Stimulated activated effector memory CD8-positive, alpha-beta T cell treated with anti-CD3 and anti-CD28 coated beads, Interleukin-12 subunit alpha, Interleukin-12 subunit beta, amount 100 ng/mL, for 72 hours (primary cell): ENCODE measurements at places on chromosomes 16 and 17.

GRCh38 chr16:1537763-1538289, 4.4 kb downstream of the TMEM204 start:
- DNase-seq, result no peak

GRCh38 chr17:46193151-46193625, at the start of gene KANSL1:
KANSL1 (minus strand) TSS chr17:46193429; CDS start chr17:46172143, 21,286 bp downstream.
- no peak for DNase-seq

DNA sequence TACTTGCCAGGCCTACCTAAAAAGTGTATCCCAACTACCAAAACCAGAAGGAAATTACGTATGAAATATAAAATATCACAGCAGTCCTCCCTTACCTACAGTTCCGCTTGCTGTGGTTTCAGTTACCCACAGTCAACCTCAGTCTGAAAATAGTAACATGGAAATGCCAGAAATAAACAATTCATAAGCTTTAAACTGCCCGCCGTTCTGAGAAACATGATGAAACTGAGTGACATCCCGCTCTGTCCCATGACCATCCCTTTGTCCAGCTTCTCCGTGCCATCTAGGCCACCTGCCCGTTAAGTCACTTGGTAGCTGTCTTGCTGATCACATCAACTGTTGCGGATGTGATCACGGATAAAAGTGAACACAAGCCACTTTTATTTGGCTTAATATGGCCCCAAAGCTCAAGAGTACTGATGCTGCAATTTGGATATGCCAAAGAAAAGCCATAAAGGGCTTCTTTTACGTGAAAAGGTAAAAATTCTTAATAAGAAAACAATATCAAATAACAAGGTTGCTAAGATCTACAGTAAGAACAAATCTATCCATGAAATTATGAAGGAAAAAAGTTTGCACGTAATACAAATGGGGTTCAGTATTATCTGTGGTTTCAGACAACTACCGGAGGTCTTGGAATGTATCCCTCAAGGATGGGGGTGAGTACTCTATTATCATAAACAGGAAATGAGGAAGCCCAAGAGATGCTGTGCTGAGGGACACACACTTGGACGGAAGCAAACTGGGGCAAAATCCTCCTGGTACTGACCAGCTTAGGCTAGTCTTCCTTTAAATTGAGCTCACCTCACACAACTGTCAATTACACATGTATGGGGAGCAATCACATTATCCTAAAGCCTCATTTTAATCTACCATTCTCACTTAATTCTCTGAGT, 8.2 kb downstream of the USP22 start:
- DNase-seq, result no peak

DNA sequence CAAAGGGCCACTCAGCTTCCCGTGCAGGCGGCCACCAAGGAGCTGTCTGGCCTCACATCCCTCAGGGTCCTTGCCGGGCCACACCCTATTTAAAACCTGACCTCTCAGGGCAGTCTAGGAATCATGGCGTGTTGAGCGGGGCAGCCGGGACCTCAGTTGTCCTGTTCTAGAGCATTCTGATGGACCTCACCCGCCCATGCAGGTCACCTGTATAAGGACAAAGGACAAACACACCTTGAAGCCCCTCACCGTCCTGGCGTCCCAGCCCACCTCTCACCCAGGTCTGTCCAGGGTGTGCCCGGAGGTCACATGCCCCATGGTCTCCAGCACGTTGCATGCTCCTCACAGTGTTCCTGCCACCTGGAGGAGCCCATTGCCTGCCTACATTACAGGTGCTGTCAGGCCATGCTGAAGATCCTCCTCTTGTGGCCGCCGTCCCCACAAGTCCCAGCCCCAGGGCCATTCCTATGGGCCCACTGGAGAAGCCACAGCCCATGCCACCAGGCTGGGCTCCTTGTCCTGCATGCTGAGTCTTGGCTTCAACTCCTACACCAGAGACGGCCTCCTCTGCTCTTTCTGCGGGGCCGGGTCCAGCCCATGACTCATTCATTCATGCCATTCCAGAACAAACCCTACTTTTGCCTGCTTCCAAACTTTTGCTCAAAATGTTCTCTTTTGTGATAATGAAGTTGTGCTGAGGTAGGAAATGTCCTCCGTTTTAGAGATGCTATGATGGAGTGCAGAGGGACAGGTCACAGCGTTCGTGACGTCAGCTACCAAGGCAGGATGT, 46.3 kb downstream of the PEMT start:
- no peak for DNase-seq

DNA sequence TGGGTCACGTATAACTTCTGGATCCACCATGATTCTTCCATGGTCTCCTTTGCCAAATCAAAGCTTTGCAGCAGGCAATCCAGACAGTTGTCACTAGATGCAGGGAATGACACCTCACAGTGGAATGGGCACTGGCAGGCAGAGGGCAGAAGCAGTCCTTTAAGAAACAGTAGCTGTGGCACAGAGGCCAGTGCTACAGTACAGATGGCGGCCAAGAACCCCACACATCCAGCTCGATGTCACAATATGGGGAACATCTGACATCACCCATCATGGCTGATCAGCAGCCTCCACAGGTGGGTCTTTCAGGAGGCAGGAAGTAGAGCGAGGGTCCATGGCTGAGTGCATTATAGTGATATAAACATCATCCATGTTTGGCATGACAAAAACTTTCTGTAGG, 18.8 kb upstream of the ERN1 start:
- no peak for DNase-seq

GRCh38 chr17:13616031-13616430, 14.3 kb upstream of the HS3ST3A1 start:
- DNase-seq, result no peak

GRCh38 chr17:59542960-59543635, 22.3 kb upstream of the DHX40 start:
- no peak for DNase-seq

DNA sequence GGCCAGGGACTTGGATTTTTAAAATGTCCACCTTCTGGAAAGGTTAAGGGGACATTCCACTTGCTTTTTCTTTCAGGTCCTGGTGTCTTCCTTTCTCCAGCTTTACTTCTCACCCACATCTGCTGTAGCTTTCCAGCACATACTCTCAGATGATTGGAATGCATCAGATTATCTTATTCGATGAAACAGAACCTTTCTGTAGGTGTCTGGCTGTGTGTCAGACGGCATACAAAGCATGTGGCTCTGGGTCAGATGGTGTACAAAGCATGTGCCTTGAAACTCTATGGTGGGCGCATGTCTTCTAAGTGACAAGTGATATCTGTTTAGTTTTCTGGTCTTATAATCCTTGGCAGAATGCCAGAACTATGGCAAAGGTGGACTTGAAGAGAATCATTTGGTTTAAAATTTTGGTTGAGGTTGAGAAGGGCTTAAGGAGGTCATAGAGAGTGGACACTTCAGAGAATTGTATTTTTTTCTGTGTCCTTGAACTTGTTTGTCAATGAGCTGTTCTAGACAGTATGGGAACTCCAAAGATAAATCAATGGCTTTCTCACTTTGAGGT, 125.3 kb downstream of the FTO start:
- no peak for DNase-seq

DNA sequence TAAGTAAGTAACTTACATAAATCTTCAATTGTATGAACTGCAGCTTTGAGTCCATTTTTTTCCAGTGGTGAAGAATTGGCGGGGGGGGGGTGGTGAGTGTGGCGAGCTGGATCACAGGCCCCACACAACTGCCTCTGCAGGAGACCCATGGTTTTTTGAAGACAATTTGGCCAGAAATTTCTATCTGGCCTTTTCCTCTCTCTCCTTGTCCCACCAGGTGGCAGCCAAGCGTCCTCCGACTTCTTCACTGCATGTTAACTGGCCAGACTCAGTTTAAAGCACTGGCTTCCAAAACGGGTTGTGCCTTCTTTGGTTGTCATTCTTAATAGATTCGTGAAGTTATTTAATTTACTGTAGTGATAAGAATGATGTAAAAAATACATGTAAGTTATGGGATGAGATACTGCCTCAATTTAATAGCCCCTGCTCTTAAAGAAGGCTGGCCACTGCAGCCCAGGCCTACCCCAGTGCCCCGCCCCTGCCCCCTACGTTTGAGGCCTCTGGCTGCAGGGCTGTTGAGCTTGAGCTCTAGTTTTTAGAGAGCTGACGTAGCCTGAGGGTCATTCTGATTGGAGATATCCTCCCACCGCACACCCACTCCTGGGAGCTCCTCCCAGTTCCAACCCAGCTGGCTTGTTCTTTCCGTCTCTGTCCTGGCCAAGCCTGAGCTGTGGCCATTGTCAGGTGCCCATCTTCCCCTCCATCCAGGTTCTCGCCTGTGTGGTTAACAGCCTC, 36.4 kb downstream of the AKAP1 start:
- DNase-seq, result no peak

GRCh38 chr16:74099530-74099929, 197.1 kb upstream of the PSMD7 start:
- no peak for DNase-seq

DNA sequence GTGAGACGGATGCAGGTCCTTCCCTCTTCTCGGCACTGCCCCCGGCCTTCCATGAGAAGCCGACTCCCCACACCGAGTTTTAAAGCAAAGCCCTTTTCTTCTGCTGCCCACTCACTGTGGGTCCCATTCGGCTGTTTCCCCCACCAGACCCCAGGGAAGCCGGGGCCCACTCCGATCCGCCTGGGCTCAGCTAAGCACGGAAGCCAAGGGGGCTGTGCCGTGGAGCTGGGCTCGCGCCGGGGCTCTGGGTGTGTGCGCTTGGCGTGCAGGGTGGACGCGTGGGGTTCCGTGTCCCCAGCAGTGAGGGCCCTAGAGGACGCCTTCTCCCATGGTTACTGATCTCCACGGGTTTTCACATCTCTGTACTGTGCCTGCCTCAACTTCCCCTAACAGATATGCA, 68.5 kb downstream of the KLHDC4 start:
- no peak for DNase-seq

DNA sequence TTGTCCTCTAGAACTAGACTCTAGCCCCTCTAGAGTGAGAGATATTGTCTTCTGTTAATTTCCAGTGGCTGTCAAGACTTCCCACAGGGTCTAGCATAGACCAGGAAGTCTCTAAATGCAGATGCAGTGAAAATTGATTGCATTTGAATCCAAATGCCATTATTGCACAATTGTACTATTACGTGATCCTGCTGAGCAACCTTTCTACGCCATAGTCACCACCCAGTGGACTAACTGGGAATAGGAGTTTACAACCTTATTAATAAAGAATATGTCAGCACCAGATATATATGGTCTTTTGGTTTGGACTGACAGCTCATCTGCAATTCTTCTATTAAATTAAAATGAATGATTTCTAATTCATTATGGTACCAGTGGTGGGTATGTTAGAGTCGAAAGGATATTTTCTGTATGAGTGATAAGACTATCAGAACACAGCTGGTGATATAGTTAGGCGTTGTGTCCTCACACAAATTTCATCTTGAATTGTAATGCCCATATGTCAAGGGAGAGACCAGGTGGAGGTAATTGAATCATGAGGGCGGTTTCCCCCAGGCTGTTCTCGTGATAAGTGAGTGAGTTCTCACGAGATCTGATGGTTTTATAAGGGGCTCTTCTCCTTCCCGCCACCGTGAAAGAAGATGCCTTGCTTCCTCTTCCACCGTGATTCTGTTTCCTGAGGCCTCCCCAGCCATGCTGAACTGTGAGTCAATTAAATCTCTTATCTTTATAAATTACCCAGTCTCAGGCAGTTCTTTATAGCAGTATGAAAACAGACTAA, 138.9 kb upstream of the CA10 start:
- no peak for DNase-seq

GRCh38 chr17:28807925-28808634, 34.5 kb downstream of the FAM222B start:
- no peak for DNase-seq

GRCh38 chr16:9219813-9220212, 128.4 kb downstream of the HAPSTR1 start:
- no peak for DNase-seq

DNA sequence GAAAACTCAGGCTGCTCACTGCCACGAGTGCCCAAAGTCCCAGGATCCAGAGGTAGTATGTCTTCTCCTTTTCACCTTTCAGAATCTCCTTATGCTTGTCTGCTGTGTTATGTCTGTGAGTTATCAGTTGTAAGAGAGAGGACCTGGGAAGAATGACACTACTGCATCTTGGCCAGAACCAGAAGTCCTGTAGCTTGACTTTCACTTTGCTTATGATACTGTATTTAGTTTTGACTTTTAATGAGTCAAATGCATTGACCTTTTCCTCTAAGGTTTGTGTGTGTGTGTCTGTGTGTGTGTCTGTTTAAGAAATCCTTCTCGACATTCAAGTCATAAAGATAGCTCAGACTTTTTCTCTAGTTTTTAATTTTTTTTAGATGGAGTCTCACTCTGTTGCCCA, 43.4 kb downstream of the BMERB1 start:
- no peak for DNase-seq
